Activated CD8-positive, alpha-beta memory T cell treated with anti-CD3 and anti-CD28 coated beads for 1 hour (primary cell): ENCODE measurements at places on chromosomes 4 and X.

DNA sequence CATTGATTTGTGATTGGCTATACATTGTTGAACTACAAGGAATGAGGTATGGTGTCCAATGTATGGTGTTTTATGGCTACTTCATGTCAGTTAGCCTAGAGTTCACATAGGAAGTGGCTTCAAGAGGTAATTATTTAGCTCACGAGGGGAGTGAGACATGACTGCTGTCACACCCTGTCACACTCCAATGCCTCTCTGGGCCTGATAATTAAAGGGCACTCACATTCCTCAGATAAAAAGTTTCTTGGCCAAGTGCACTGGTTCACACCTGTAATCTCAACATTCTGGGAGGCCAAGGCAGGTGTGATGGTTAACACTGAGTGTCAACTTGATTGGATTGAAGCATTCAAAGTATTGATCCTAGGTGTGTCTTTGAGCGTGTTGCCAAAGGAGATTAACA lies 65.0 kb upstream of the DDX60 start:
- DNase-seq = no peak

- no peak for DNase-seq
These were observed 853.4 kb downstream of the STIM2 start for GRCh38 chr4:27714073-27714472.

- no peak for DNase-seq
These were observed 1113.7 kb downstream of the STIM2 start for GRCh38 chr4:27974339-27974738.

GRCh38 chr4:26930964-26931363 lies 70.3 kb downstream of the STIM2 start:
- no peak for DNase-seq

DNA sequence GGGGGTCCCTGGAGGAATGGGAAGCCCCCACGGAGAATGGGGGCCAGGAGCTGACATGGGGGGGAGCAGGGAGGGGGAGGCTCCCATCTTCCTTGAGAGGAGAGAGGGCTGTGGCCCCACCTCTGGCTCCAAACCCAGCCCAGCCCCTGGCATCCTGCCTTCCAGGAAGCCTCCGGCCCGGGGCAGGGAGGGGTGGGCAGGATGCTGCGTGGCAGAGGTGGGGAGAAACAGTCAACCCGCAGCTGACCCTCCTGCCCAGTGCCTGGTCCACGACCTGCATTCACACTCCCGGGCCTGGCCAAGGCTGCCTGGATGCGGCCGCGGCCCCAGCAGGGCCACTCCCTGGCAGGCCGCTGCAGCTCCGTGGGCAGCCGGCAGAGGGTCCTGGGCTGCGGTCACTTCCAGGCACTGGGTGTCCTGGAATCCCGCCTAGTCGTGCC lies 39.0 kb downstream of the CPLX1 start:
- DNase-seq = no peak

DNA sequence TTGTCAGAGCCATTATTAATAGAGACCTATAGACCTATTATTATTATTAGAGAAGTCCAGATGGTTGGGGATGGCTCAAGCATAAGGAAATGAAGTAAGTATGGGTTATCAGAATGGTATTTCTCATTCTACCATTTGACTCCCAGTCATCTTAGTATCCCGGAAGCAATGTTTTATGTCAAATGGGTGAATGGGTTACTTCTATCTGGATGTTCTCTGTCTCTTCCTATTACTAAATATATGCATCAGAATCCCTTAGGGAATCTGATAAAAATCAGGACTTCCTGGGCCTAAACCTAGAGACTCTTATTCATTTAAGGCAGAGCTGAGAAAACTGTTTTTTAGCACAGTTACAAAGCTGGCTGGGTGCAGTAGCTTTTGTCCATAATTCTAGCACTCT lies 149.9 kb downstream of the SLC10A7 start:
- DNase-seq = no peak

DNA sequence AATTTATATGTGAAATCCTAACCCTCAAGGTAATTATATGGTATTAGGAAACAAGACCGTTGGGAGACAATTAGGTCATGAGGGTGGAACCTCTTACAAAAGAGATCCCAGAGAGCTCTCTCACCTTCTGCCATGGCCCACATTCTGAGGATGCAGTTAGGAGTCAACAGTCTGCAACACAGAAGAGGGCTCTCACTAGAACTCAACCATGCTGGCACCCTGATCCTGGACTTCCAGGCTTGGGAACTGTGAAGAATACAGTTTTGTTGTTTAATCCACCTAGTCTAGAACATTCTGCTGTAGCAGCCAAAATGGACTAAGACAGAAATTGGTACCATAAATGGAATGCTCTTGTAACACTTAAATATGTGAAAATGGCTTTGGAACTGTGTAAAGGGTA lies 278.8 kb upstream of the GALNTL6 start:
- no peak for DNase-seq

DNA sequence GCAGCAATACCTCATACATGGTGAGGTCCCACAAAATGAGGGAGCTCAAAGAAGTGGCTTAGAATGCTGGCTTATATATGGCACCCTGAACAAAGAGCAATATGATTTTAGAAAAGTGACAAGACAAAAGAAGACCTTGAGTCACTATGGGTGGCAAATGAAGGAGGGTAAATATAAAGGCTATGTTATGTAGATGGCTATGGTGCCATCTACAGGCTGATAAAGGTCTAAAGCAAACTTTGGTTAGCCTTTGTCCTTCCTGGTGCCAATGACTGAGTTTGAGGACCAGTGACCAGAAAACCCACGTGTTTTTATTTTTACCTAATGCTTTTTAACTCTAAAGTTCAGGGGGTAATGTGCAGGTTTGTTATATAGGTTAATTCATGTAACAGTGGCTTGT lies 151.8 kb downstream of the CCNG2 start:
- DNase-seq = no peak

DNA sequence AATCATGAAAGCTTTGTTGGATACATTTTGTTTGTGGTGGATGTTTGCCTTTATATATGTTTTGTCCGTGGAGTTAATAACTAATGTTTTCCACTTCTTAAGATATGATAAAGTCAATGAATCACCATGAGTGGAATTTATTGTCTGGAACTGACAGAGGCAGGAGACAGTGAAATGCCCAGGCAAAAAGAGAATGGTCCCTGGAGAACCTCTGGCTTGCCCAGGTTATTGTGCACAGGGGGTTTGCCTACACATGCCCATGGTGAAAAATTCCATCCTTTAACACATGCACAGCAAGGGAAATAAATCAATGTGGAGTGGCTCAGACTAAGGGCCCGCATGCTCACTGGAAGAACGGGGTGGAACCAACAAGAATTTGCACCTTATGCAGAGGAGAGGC lies 964.3 kb upstream of the GRIA3 start:
- DNase-seq = no peak

DNA sequence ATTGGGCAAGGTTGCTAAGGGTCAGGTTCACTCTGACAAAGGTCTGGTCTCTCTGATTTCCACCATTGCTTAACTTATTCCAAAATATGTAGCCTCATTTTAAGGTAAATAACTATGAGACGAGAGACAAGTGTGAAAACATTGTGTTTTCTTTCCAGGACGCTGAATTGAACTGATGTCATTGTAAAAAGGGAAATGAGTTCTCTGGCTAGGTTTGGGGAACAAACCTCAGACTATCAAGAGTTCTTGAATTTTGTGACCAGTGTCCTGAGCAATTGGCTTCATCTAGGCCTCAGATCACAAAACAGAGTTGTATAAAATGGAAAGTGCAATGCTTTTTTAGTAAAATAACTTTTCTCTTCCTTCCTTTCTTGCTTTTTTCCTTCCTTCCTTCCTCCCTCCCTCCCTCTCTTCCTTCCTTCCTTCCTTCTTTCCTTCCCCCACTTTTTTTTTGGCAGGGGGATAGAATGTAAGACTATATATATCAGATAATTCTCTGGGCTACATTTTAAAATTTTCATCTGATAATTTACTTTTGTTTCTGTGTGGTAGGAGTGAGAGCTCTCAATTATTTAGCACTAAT lies 30.8 kb upstream of the CXCL8 start:
- DNase-seq = no peak
